SJCRH30 (cell line): ENCODE measurements at places on chromosomes 13 and 19. TPM values are rescaled to one million over a fixed set of nuclear protein-coding genes. Genes with fewer than 3 reads are reported as not detected.

The PRR36 gene
- total RNA-seq = not detected in 2 replicates

The TEX26 gene
- not detected in 2 replicates for total RNA-seq

The TTC9B gene
- total RNA-seq = not detected in 2 replicates

The DPF1 gene
- 8.1 and 10.6 TPM in 2 replicates for total RNA-seq

The MIR17HG gene
- total RNA-seq = 43.9 and 55.8 TPM in 2 replicates

The OCEL1 gene
- total RNA-seq = 5.1 and 5.3 TPM in 2 replicates

The PLPPR3 gene
- not detected in 2 replicates for total RNA-seq

The CFAP97D2 gene
- total RNA-seq = 0.58 and 0.71 TPM in 2 replicates

The KCNRG gene
- 0.53 and 0.61 TPM in 2 replicates for total RNA-seq

The LPAR2 gene
- total RNA-seq = 1.5 and 1.9 TPM in 2 replicates

The STOML3 gene
- total RNA-seq = not detected in 2 replicates

The AP2A1 gene
- 66.5 and 68.8 TPM in 2 replicates for total RNA-seq

The ARMC6 gene
- 48.6 and 55.6 TPM in 2 replicates for total RNA-seq

The FCAR gene
- not detected in 2 replicates for total RNA-seq

The KCTD12 gene
- 3.2 and 3.5 TPM in 2 replicates for total RNA-seq

The CCNA1 gene
- 2.1 and 2.6 TPM in 2 replicates for total RNA-seq

The FPR3 gene
- total RNA-seq = not detected in 2 replicates

The GPR108 gene
- 32.0 and 33.2 TPM in 2 replicates for total RNA-seq

The VSTM2B gene
- total RNA-seq = not detected in 2 replicates

The UBL5 gene
- total RNA-seq = 250 and 326 TPM in 2 replicates

The KIR3DL1 gene
- total RNA-seq = not detected in 2 replicates

The TJP3 gene
- total RNA-seq = not detected in 2 replicates

The CEACAM3 gene
- not detected in 2 replicates for total RNA-seq

The TNNI3 gene
- 2.4 and 2.5 TPM in 2 replicates for total RNA-seq

The SHANK1 gene
- total RNA-seq = not detected in 2 replicates

The PRODH2 gene
- total RNA-seq = not detected in 2 replicates

The ZNF578 gene
- 1.7 and 2.8 TPM in 2 replicates for total RNA-seq

The NLRP4 gene
- total RNA-seq = not detected in 2 replicates

The FGF21 gene
- not detected in 2 replicates for total RNA-seq

The PCDH20 gene
- 1.1 TPM in 2 replicates for total RNA-seq
